Stimulated activated naive CD4-positive, alpha-beta T cell (primary cell): ENCODE measurements at places on chromosomes 5 and 9.

- DNase-seq = no peak
Measured at GRCh38 chr5:39220280-39221030, 1.1 kb upstream of the FYB1 start.

DNA sequence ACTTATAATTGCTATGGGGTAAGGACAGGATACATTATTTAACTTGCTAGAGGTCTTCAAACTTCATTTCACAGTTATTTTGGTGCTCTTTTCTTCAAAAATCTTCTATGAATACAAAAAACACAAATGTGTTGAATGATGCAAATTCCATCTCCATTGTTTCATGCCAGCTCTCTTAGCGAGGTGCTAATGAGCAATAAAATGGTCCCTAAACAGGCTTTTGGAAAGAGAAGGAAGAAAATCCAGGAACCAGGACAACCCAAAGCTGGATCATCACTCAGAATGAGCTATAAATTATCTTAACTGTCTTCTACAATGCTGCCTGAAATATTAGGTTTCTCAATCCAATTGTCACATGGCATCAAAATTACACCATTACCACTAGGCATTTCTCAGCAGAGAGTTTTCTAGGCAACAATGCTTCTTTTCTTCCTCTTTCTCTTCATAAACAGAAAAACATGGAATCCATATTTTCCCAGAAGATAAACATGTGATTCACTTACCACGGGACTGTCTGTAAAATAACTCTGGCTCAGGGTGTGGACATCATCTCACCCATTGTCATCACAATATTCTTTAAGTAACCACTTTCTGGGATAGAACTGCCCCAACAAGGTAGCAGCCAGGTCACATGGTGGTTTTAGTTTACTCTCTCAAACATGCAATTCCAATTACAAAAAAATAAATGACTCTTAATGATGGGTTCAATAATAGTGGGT lies 249.4 kb downstream of the NPR3 start:
- no peak for DNase-seq

GRCh38 chr5:147601652-147602051 lies 91.8 kb upstream of the DPYSL3 start:
- no peak for DNase-seq

- no peak for DNase-seq
Measured at GRCh38 chr5:86030753-86031152, 587.0 kb upstream of the COX7C start.

DNA sequence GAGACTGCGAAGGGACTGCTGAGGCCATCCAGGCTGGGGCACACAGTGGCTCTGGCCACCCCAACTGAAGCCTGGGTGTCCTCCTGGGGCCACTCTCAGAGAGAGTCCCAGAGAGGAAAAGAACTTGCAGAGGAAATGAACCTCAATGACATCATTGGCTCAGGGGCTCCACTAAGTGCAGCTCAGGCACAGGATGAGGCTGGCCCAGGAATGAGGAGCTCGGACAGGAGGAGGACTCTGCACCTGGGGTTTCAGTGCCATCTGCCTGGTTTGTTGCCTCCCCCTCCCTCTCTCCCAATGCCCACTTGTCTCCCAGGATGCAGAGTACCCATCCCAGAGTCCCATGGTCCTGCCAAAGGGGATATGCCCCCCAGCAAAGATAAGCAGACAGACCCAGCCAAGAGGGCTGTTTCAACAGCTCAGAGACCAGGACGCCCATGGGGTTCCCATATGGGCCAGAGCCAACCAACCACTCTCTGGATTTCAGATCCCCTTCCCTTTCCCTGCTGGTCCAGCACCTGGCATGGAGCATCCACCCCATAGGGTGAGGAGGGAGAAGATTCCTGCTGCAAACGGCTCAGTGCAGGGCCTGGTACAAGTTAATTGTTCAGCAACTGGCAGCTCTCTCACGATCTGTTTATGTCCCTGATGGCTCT lies 26.9 kb upstream of the OLFM1 start:
- no peak for DNase-seq

- DNase-seq = no peak
Measured at GRCh38 chr5:68757626-68758212, 336.1 kb upstream of the SLC30A5 start.

DNA sequence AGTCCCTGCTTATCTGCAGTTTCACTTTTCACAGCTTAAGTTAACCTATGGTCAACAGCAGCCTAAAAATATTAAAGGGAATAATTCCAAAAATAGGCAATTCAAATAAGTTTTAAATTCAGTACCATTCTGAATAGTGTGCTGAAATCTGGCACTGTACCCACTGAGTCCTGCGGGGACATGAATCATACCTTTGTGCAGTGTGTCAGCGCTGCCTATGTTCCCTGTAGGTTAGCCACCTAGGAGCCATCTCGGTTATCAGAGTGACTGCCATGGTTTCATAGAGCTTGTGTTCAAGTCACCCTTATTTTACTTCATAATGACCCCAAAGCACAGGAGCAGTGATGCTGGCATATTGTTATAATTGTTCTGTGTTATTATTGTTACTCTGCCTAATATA lies 139.9 kb downstream of the GPBP1 start:
- no peak for DNase-seq

DNA sequence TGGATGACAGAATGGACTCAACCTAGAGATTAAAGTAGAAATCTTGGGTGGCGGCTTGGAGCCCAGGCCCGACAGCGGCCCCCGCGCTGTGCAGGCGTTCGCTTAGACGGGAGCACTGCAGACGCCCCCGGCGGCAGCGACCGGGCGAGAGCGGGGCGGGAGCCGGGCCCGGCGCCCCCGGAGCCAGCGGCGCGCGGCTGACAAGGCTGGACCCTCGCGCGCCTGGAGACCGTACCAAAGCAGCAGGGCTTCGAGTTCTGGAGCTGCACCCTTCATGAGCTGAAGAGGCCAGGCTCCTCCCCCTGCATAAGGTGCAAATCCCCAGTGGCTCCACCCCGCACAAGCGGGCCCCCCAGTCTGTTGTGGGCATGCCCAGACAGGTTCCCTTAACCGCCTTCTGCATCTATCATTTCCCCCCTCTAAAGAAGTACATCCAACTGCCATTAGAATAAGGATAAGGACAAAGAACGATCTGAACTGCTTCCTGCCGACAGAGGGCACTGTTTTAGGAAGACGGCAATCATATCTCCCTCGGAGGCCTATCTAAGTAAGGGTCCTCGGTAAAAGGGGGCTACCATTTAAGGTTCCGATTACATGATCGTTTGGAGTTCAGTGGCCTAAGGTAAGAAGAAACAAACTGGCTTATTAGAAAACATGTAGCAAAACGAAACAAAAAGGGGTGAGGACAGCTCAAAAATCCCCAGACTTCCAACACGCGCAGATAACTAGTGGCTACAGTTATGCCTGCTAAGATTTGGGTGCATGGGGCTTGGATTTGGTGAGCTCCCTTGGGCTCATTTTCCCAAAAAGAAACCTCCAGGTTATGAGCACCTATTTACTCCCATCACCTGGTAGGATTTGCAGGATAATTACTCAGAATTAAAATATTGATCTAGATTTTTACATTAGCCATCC lies 66.3 kb downstream of the RGMB start:
- no peak for DNase-seq

- DNase-seq = no peak
Measured at GRCh38 chr5:104421431-104421830, 858.8 kb upstream of the NUDT12 start.

DNA sequence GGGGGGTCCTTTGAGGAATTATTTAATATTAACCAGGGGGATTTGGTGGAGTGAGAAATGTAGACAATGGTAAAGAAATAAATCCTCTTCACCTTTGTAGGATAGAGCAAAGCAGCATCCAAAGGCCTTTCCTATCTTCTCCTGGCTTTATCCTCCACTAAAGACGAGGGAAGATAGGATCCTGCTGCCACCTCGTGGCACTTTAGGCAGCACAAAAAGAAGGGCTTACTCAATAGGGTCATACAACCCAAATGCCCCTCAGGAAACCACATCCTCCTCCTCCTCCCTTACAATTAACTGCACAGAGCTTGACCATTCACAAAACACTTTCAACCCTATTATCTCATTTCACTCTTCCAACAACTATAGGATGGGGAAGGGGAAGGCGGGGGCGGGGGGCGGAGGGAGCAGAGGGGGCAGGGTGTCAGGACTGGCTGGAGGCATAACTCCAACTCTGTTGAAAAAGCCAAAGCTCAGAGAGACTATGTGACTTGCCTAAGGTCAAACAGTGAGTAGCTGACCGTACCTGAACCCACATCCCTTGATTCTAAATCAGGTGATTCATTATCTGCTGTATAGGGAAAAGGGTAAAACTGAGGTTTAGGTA lies 45.4 kb upstream of the MYOT start:
- DNase-seq = no peak

DNA sequence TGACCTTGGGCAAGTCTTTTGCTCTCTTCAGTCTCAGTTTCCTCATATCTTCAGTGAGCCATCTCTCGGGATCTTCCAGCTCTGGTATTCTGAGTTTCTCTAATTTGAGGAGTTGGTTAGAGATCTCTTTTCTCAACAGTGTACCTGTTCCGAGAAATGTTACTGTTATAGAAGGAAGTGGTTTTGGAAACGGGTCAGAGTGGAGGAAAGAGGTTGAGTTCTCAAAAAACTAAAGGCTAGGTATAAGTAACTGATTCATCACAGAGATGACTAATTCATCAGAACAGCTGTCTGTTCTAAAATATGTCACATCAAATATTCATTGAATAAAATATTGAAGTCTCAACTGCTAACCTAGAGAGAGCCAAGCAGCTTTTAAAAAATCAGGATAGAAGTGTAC lies 106.6 kb downstream of the PALM2AKAP2 start:
- DNase-seq = no peak

DNA sequence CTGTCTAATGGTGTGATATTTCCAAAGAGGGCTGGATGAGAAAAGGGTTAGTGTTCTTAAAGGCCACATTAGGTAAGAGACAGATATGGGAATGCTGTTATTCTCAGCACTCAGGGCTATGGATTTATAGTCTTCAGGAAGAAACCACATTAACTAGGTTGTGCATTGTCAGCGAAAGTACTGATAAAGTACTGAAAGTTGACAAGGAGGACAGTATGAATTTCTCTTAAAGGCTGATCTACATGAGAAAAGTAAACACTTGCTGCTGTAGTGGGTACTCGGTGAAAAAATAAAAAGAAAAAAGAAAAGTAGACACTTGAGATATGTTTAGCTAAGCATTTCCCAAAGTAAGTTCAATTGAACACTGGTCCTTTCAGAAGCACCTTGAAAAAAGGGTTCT lies 381.0 kb upstream of the RPS23 start:
- no peak for DNase-seq

- DNase-seq = no peak
Measured at GRCh38 chr5:74441616-74442015, 198.9 kb downstream of the ENC1 start.

DNA sequence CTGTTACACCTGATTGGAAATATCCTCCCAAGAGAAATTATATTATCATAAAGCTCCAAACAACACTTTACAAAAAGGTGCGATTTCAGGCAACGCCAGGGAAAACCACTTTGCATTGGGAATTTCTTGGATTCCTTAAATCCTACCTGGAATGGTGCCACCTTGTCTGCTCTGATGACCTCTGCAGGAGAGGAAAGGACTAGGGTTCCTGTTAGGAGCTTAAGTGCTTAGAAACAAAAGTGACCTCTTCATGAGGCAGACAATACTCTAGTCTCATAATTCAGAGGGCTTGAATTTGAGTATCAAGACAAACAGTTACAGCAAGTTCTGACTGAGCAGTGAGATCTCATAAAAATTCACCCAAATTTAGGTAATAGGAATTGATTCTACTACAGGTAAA lies 33.9 kb upstream of the GLIS3 start:
- no peak for DNase-seq

DNA sequence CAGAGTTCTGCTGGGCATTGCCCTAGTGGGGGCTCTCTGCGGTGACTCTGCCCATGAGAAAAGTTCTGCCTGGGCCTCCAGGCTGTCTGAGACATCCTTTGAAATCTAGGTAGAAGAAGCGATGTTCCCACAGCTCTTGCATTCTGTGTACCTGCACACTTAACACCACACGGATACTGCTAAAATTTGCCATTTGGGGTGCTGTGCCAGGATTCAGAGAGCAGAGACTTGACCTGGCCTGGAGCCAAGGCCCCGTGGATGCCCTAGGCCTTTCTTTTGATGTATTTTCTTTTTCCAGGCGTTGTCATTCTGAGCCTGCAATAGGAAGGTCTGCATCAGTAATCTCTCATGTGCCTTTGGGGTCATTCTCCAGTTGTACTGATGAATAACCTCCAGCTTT lies 89.3 kb upstream of the IL12B start:
- DNase-seq = no peak

GRCh38 chr5:18792145-18792544 lies 1157.9 kb downstream of the TAF11L14 start:
- DNase-seq = no peak

DNA sequence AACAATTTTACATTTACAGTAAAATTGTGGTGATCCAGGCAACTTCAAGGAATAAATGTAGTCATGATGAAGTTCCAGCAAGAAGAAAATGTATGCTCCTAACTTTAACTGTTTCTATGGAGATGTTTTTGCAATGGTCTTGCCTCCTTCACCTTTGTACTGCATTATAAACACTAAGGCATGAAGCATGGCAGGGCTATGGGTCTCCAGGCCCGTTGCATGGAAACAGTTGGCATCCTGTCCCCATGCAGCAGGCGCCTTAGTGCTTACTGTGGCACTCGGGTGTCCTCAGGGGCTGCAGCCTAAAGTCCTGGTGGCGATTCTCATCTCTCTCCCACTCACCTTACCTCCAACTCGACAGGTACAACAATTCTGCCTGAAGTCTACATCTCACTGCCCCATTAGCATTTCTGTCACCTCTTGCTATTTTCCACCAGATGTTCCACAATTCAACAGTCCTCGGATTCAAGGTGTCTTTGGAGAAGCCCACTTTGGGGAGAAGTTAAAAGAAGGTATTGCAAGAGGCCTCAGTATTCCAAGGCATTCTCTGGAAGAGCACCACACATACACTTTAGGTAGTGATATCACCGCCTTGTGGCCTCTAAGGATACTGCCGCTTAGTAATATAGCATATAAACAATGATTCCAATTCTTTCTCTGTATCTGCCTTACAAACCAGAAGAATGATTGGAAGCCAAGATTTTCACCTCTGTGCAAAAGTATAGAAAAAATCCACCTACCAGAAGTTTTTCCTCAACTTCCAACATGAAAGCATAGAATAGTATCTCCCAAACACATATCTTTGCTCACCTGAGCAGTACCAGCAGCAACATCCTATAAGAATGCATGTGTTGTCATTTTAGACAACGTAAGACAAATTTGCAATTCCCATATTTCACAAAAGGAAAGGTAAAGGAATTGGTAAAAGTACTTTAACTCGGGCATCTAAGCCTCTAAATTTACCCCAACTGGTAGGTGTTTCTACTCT lies 5.1 kb downstream of the LIFR start:
- no peak for DNase-seq

GRCh38 chr5:75260708-75261107 lies 24.0 kb upstream of the ANKRD31 start:
- DNase-seq = no peak

- DNase-seq = no peak
Measured at GRCh38 chr5:25688156-25688555, 1043.4 kb upstream of the CDH10 start.
